Suprapubic skin (tissue), 4 donors: ENCODE measurements at places on chromosomes 7 and 10.
A peak's percentile ranks its signal among the peaks of the same experiment; 100 is the strongest.

DNA sequence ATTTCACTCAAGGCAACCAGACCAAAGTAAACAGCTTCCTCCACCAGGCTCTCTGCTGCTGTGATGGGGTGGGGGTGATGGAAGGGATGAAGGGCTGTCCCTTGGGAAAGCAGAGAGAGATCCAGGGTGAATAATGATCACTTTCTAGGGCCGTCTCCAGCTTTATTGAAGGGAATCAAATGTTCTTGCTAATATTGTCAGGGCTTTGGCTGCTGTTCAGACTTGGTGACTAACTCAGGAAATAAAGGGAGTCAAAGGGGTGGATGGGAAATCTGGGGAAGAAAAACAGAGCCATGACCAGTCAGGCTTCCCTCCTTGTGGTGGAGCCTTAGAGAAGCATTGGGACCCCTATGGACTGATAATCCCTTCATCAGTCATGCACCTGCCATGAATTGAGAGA, 196.2 kb upstream of the AGK start:
- H3K27me3 ChIP-seq, result no peaks in the 10 kb centered on the region
- H3K4me3 ChIP-seq, result no peak overlapping the region
- H3K4me1 ChIP-seq, result peaks cover 4% of the 10 kb centered on the region
- no peak overlapping the region for H3K27ac ChIP-seq
- no peaks in the 10 kb centered on the region for H3K36me3 ChIP-seq

- peaks cover 12% of the 10 kb centered on the region for H3K36me3 ChIP-seq
- no peak for DNase-seq
- no peaks in the 10 kb centered on the region for H3K27me3 ChIP-seq
- no peaks in the 10 kb centered on the region for H3K4me1 ChIP-seq
- no peak overlapping the region for H3K4me3 ChIP-seq
Observed at GRCh38 chr10:86931872-86932271, 25.5 kb downstream of the MMRN2 start.

DNA sequence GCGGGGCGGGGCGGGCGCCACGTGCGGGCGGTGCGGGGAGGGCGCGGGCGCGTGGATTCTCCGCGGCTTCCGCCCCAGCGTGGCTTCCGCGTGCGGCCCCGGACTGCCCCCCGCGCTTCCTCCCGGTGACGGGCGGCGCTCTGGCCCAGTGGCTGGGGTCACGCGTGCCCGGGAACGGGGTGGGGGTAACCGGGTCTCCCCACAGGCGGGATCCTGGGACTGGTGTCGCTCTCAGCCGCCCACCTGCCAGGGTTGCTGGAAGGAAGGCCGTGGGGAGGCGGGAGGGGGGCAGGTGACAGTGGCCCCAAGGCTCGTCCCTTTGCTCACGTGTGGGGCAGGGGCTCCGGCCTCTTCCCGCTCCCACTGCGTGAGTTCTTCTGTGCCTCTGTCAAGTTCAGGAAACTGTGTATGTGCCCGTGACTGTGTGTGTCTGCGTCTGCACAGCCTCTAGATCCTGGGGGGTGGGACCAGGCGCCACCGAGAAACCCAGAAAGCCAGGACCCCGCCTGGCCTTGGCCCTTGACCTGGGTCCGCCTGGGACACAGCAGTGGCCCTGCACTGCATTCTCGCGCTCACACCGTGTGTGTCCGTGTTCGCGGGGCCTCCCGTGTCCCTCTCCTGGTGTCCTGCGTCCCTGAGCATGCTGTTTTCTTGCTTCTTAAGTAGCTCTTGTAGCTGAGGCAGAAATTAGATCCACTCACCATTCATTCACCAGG, 919 bp downstream of the MAFK start:
- H3K36me3 ChIP-seq, result peaks cover 5% of the 10 kb centered on the region
- H3K4me3 ChIP-seq, result peak overlapping the region; percentile 80
- H3K27ac ChIP-seq, result peak overlapping the region; percentile 98
- DNase-seq, result peak; percentile 83
- peaks cover 57% of the 10 kb centered on the region for H3K4me1 ChIP-seq

DNA sequence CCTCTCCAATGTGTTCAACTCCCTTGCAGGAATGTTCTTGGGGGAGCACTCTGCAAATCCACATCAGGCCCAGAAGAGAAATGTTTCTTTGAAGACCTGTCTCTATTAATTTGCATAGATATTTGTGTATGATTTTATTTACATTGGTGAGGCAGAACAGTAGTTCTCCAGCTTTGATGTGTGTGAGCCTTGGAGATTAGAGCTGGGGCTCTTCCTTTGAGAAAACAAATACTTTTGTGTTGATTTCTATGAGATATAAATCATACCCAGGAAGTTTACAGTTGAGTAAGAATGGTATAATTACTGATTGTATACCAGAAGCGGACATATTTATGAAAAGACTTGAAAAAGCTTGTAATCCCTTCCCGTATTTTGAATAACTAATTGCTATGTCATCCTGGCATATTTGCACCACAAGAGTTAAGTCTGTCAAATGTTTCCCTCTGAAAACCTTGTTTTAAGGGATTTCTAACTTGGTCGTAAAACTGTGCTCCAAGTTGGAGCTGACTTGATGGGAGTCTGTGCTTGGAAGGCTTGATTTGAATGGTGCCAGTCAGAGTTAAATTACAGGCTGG, 468.5 kb downstream of the LRMDA start:
- no peaks in the 10 kb centered on the region for H3K36me3 ChIP-seq
- DNase-seq, result no peak
- no peaks in the 10 kb centered on the region for H3K27me3 ChIP-seq

DNA sequence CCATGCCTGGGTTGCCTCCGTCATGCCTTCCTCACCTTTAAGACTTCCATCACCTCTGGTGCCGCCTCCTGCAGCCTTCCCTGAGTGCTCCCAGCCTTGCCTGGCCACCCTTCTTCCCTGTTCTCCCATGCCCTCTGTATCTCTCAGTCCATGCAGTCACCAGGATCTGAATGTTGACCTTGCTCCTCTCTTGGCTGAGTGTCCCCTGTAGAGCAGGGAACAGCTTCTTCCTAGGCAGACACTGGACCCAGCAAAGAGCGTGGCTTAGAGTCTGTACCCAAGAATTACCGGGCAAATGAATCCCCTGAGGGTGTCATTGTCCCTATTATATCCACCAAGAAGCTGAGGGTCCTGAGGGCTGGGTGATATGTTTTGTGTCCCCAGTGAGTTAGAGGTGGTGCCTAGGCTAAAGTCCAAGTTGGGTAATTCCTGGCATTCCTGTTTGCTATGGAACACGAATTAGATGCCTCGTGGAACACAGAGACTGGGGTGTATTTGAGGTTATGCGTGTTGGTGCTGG, 505.6 kb downstream of the RPS24 start:
- peak; percentile 55 for DNase-seq
- no peak overlapping the region for H3K27ac ChIP-seq
- H3K4me1 ChIP-seq, result peaks cover 16% of the 10 kb centered on the region
- H3K4me3 ChIP-seq, result no peak overlapping the region

- H3K36me3 ChIP-seq, result no peaks in the 10 kb centered on the region
- no peak for DNase-seq
- H3K27me3 ChIP-seq, result no peaks in the 10 kb centered on the region
- H3K4me3 ChIP-seq, result no peak overlapping the region
- peak overlapping the region; percentile 59 for H3K27ac ChIP-seq
Observed at GRCh38 chr10:31939797-31940708, 11.4 kb upstream of the ARHGAP12 start.
